Activated CD4-positive, alpha-beta T cell treated with anti-CD3 and anti-CD28 coated beads, Interleukin-2, amount 50 U/mL, for 24 hours (primary cell): ENCODE measurements at places on chromosomes 12 and 14.

GRCh38 chr12:46686267-46686942, 139.4 kb downstream of the SLC38A4 start:
- no peak for DNase-seq

- no peak for DNase-seq
These were observed 149.1 kb downstream of the NTF3 start for GRCh38 chr12:5581019-5581418.

GRCh38 chr12:121773011-121773777, 20.3 kb downstream of the RHOF start:
- DNase-seq: peak; percentile 67

DNA sequence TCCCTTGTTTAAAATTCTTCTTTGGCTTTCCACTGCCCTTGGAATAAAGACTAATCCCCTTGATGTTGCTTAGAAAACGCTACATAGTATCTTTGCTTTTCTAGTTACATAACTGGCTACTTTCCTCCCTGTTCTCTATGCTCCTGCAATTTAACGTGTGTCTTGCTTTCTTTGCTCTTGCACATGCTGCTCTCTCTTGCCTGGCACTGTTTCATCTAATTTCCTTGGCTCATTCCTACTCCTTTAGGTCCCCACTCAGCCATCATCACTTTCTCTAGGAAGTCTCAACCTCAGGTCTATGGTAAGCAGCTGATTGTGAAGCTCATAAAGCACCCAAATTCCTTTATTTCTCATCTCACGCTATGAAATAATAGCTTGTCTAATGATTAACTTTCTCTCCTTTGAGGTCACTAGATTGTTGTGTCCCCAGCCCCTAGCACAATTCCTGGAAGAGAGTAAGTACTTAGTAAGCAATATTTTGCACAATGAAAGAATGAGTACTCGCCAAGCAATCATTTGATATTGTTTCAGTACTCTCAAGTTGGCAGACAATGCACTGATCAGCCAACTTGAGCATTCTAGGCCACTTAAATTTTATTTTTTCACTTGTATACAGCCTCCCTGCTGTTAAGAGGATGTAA, 3.3 kb downstream of the ALDH6A1 start:
- DNase-seq: no peak

- DNase-seq: no peak
These were observed 549 bp upstream of the WDR89 start for GRCh38 chr14:63642229-63642611.

DNA sequence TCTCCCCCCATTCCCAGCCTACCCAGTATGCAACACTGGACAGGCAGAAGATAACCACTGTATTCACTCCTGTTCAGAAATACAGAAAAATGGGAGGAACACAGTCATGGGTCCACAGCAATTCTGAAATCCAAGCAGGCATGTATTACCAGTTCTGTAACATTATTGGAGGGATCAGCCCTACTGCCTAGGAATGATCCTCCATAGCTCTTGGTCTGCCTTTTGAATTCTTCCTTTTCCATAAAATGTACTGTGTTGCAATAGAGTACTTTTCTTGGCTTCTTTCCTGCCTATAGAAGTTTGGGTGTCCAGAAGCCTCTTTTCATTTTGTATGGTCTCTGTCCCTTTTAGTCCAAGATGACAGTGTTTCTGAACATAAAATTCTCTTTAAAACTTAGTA, 46.5 kb downstream of the SPATS2 start:
- no peak for DNase-seq

GRCh38 chr12:129102233-129102632, 249.0 kb downstream of the GLT1D1 start:
- DNase-seq: no peak

DNA sequence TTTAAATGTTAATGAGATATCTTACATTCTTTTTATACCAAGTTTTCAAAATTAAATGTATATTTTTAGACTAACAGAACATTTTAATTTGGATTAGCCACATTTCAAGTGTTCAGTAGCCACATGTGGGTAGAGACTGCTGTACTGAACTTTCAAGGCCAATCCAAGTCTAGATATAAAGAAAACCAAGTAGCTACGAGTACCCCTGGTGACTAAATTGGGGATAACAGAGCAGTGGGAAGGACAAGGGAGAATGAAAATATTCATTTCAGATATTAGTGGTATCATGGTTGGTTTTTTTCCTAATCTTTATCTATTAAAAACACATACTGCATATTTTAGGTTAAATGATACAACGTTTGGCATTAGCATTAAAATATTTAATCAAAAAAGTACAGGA, 69.4 kb upstream of the RHOJ start:
- DNase-seq: no peak

DNA sequence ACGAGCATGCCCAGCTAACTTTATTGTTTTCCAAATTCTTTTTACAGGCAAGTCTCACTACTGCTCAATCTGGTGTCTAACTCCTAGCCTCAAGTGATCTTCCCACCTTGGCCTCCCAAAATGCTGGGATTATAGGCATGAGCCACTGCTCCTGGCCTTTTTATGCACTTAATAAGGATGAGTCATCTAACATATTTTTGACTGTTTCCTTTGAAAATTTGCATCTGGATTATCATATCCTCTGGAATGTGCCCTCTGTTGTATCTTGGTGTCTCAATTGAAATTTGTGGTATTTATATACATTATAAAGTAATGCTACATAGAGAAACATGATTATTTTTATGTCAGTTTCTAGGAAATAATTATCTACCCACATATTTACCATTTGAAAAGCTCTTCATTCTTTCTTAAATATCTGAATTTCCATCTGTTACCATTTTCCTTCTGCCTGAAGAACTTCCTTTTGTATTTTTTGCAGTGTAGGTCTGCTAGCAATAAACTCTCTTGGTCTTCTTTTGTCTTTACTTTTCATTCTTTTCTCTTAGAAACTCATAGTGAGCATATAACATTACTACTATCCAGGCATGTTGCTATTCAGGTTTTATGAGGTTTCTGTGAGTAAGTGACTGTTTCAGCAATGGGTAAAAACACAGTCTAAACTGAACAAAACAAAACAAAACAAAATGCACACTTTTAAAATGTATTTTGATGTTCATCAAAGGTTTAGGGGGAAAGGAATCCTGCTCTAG, 52.8 kb upstream of the CNOT2 start:
- DNase-seq: no peak

GRCh38 chr14:53696217-53696965, 260.2 kb downstream of the BMP4 start:
- no peak for DNase-seq

- DNase-seq: no peak
These were observed at the start of gene DCN for GRCh38 chr12:91182636-91183455. TSS of gene DCN (minus strand) at chr12:91182817. CDS start at chr12:91178552, 4,265 bp downstream.

- no peak for DNase-seq
These were observed 14.5 kb downstream of the FBXL14 start for GRCh38 chr12:1579651-1580435.

- DNase-seq: no peak
These were observed 13.6 kb upstream of the PAX9 start for GRCh38 chr14:36647824-36648753.

- DNase-seq: no peak
These were observed 47.7 kb downstream of the DAAM1 start for GRCh38 chr14:59236195-59236594.

DNA sequence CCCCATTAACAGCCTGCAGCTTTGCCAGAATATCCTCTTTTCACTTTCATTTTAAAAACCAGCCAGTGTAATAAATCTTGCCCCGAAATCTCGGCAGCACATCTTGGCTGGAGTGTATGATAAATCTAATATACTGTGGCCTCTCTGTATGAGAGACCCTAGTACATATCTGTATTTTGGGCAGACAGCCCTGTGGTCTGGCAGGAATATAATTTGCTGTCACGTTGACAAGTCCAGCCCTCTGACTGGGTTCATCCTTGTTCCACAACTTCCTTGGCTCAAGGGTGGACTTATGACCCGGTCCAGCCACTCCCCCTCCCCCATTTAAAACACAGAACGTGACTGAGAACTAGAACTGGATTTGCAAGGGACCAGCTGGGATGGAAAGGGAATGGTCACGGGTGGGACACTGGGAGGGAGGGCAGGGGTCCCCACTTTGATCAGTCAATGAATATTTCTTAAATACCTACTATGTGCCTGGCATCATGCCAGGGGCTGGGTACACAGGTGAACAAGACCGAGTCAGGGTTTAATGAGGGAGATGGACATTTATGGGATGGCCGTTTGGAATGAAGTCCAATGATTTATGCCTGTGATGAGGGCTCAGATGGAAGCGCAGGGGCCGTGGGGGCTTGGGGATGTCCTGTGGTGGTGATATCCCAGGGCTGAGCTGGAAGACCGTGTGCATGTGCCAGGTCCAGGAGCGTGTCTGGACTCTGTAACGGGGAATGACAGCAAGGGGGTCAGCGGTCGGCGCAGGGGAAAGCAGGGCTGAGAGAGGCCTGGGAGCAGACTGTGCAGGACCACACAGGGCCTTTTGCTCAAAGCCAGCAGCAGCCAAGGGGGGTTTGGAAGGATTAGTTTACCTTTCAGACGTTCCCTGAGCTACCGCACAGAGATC, 190.5 kb downstream of the PHETA1 start:
- DNase-seq: no peak
